ENCODE measurements at places on chromosomes 11 and 22. TPM values are rescaled to one million over a fixed set of nuclear protein-coding genes. Genes with fewer than 3 reads are reported as not detected.

GRCh38 chr11:119093942-119094815 lies 7.5 kb downstream of the DPAGT1 start:
- DNase-seq: peak; percentile 48

GRCh38 chr22:41659941-41660340 lies 28.7 kb downstream of the SNU13 start:
- no peak for DNase-seq

- DNase-seq: no peak
Measured at GRCh38 chr22:34781681-34782080, 284.3 kb upstream of the ISX start.

The NCR3LG1 gene
- 1.9 TPM for total RNA-seq

Measured in GM23338 (cell line).